Stimulated activated CD4-positive, alpha-beta T cell treated with anti-CD3 and anti-CD28 coated beads, Interleukin-1b, Interleukin-23, amount 100 ng/mL, for 4 hours (primary cell): ENCODE measurements at places on chromosomes 2 and 18.

DNA sequence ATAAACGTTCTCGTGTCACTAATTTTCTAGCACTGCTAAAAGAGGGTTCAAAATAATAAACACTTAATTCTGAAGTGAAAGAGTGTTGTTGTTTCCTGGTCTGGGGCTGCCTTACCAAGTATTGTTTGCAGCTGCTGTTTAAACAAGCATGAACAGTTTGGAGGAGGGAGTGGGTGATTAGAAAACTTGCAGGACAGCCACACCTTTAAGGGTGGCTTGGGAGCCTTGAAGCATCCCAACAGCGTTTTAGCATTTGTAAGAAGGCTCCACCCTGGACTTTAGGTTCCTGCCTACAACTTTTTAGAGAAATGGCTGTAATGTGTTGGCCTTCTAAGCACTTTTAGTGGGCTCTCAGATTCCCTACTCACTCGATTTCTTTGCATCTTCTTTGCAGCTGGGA is 371.6 kb downstream of the TGIF1 start:
- DNase-seq, result no peak

DNA sequence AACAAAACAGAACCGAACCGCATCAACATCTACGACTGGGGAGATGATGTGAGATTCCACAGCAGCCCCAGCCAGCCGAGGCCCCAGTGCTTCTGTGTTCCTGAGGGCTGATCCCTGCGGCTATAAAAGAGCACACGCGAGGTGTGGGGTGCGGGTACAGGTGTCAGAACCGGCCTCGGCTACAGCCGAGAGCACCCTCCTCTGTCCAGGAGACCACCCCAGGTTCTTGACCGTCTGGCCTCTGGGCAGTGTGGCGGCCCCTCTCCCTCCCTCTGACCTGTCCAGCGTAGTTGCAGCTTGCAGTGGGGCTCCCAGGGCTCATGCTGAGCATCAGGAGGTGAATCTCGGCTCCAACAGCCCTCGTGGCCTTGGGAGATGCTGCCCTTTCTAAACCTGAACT is 23.7 kb downstream of the RTP5 start:
- DNase-seq, result no peak

GRCh38 chr2:214050731-214051130 is 360.1 kb upstream of the VWC2L start:
- no peak for DNase-seq

DNA sequence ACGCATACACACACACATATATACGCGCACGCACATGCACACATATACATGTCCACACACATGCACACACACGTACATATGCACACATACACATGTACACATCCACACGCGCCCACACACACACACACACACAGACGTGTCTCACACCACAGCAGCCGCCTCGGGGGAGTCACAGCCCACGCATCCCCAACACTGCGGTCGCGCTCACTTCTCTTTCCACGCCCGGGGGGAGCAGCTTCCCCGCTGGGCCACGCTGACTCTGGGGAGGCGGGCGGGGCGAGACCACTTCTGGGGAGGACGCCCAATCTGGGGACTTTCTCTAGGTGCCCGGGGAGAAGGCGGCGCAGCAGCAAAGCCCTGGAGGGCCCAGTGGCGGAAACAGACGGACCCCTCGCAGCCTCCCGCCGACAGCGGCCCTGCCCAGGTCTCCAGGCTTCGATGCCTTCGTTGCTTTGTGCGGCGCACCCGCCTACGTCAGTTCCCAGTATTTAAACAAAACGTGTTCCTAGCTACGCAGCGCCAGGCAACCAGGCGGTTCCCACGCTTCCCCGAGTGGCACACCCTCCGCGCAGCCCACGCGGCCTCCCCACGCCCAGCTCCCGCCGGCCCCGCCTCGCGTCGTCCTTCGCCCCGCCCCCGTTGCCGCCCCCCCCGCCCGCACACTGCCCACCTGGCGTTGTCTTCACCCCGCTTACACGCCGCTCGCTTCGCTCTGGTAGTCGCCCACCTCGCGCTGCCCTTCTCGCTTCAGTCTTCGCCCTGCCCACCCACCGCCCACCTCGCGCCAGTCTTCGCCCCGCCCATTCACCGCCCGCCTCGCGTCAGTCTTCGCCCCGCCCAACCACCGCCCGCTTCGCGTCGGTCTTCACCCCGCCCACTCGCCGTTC is 810 bp upstream of the RBFA start:
- peak; percentile 75 for DNase-seq

DNA sequence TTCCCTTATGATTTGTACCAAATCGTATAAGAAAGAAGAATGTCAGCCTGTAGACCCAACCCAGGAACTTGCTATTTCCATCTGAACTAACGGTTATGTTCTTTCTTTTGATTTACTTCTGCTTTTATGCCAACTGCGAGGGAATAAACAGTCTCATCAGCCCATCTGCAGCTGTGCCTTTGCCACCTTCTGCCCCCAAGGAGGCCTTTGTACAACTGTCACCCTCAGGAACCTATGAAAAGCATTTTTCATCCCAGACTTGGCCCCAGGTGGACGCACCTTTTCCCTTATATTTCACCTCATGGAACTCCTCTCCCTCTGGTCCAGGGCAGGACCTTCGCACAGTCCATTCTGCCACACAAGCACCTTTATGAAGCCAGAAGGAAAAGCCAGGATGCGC is 109.8 kb downstream of the AOX1 start:
- no peak for DNase-seq

GRCh38 chr2:134119117-134119712 is 134.7 kb upstream of the MGAT5 start:
- DNase-seq, result no peak

DNA sequence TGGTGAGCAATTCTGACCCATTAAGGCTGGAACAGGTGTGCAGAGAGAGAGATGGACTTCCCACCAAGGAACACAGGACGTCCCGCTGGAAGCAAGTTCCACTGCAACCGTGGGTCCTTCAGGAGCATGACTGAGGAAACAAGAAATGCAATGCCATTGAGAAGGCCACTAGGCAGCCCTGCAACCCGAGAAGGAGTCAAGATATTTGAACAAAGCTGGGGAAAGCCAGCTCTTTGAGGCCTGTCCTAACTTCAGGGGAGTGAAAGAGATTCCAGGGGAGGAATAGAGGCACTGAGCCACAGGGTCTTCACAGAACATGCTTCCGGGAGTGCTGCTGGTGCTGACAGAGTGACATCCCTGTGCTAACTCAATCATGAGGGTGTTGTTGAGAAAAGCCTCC is 153.8 kb upstream of the ZNF236 start:
- DNase-seq, result no peak

- DNase-seq, result no peak
These were observed 37.0 kb downstream of the FIGN start for GRCh38 chr2:163698857-163699256.

- DNase-seq, result no peak
These were observed 2.9 kb upstream of the CLEC4F start for GRCh38 chr2:70823249-70823648.

- DNase-seq, result no peak
These were observed 52.6 kb downstream of the LCLAT1 start for GRCh38 chr2:30499681-30500080.

- DNase-seq, result no peak
These were observed 650.1 kb upstream of the VRK2 start for GRCh38 chr2:57396355-57397098.

DNA sequence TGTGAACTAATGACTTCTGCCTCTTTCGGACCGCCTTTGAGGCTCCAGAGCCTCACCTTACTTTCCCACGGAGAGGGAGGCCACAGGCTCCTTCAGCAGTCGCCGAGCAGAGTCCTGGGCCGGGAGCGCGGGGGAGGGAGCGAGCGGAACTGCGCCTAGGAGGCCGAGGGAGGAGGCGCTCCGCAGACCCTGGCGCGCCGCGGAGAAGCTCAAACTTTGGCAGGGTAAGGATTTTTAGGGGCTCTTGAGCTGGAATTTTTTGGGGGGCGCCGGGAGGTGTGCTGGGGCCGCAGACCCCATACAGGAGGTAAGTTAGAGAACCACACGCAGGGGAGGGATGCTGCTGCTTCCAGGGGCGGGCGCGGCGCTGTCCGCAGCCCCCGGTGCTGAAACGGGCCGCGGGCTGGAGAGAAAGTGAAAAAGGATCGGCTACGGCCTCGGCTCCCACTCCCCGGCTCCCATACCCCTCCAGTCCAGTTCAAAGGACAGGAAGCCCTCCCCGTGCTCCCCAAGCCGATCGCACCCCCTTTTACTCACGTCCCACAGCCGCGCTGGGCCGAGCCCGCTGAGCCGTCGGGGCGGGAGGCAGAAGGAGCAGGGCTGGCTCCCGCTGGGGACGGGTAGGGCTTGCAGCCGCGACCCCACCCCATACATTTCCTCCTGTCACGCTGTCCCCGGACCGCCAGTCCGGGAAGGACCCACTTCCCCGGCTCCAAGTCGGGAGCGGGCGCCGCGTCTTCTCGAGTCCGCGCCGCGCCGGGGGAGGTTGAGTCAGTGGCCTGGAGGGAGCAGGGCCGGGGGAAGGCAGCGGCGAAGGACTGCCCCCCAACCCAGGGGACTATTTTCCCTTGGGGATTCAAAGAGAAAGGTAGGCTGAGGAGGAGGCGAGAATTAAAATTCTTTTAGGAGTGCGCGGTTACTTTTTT is at the start of gene CNGA3:
CNGA3 (plus strand) TSS at position 146 of the 926 bp plus-strand sequence. CDS start 23,520 bp downstream, outside the sequence.
- DNase-seq, result no peak

GRCh38 chr2:236748801-236749200 is 179.2 kb downstream of the ACKR3 start:
- no peak for DNase-seq

DNA sequence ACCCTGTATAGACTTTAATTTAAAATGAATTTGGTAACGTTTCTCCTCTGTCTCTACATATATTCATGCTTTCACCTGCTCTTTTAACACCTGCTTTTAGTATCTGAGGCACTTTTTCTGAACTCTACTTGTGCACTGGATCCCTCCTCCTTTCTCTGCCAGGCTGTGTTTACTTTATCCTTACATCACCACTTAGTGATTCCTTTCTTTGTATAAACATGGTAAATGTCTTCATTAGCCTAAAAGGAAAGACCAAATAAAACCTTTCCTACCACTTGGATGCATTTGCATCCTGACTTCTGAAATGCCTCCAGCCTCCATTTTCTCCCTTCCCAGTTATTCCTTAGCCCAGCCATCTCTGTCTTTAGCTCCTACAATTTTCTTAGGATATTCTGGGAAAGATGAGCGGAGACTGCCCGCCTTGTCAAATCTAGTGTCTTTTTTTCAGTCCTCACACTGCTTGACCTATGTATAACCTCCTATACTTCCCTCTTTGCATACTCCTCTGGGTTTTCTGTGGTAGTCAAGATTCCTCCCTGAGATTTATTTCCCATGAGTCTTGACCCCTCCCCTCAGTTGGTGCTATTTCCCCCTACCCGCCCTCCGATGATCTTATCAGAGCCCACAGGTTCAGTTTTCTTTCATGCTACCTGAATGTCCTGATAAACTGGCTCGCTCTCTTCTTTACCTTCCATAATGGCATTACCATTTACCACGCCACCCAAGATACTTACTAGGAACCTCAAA is 44.8 kb downstream of the REL start:
- no peak for DNase-seq

- DNase-seq, result peak; percentile 44
These were observed 63.0 kb upstream of the TWIST2 start for GRCh38 chr2:238784671-238785527.
